ENCODE measurements at places on chromosomes 16 and 17. TPM values are rescaled to one million over a fixed set of nuclear protein-coding genes. Genes with fewer than 3 reads are reported as not detected.

POLR3E gene
- 31.6 TPM for total RNA-seq

HCRT gene
- not detected for total RNA-seq

NT5C3B gene
- 37.5 TPM for total RNA-seq

RASL10B gene
- 0.69 TPM for total RNA-seq
